CD4-positive, alpha-beta T cell treated with Interferon gamma for 1 hour (primary cell): ENCODE measurements at places on chromosomes 16 and 17.

- DNase-seq, result no peak
Measured at GRCh38 chr17:12759090-12759489, 30.2 kb upstream of the ARHGAP44 start.

DNA sequence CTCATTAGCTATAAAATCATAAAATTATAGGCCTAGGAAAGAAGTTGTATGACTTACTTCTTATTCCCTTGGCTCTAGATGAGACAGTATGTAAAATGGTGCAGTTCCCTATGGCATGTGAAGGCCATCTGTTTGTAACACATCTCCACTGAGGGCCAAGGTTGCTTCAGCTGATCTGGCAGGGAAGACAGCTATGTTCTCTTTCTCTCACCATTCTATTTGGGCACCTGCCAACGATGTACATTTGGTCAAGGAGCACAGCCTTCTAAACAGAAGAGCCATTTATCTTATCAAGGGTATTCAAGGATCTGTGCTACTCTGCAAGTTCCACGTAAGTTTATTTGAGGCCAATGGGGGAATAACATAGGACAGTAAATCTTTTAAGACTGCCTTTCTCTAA, 129.8 kb upstream of the TOM1L1 start:
- no peak for DNase-seq

GRCh38 chr16:2692251-2692947, 10.1 kb downstream of the KCTD5 start:
- no peak for DNase-seq

- no peak for DNase-seq
Measured at GRCh38 chr17:32335046-32335445, 6.9 kb downstream of the C17orf75 start.

- peak; percentile 57 for DNase-seq
Measured at GRCh38 chr17:78865682-78866390, 25.2 kb upstream of the USP36 start.

DNA sequence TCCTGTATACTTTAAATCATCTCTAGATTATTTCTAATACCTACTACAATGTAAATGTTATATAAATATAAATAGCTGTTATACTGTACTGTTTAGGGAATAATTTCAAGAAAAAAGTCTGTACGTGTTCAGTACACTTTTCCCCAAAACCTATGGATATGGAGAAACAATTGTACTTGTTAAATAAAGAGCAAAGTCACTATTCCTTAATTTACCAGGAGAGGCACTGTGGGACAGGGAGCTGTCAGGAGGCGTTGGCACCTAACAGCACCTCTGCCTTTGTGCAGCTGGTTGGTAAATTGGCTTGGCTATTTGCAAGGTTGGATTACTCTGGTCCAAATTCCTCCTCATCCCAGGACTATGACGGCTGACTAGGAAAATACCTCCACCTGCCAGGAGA, 28.0 kb downstream of the CRHR1 start:
- no peak for DNase-seq

GRCh38 chr17:32813021-32813420, 63.9 kb downstream of the MYO1D start:
- no peak for DNase-seq

- DNase-seq, result no peak
Measured at GRCh38 chr17:5598457-5598856, 14.1 kb upstream of the NLRP1 start.

DNA sequence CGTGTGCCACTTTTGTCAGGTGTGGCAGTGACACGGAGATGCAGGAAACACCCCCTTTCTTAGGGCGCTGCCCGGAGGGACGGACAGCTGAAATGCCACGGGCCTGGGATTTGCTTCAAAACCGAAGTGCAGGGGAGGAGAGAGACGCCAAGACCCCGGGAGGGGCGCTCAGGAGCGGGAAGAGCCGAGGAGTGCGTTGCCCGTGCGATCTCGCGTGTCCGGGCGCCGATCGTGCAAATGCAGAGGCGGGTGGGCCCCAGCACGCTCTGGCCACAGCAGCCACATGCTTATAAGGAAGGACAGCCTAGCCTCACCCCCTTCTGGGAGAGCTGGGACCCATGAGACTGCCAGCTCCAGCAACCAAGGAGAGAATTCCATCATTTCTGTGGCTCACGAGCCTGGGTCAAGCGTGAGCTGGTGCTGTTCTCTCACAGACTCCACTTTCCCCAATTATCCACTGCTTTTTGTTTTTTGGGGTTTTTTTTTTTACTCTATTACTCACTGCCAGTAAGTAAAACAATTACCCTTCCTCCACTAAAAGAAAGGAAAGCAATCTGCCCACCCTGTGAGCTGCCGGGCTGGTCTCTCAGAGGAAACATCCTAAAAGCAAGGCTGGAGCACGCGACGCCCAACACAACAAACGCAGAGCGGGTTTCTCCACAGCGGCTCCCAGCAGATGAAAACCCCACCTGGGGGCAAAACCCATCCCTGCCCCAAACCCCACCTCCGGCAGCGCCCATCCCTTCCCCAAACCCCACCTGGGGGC, 27.2 kb upstream of the C16orf95 start:
- DNase-seq, result no peak

DNA sequence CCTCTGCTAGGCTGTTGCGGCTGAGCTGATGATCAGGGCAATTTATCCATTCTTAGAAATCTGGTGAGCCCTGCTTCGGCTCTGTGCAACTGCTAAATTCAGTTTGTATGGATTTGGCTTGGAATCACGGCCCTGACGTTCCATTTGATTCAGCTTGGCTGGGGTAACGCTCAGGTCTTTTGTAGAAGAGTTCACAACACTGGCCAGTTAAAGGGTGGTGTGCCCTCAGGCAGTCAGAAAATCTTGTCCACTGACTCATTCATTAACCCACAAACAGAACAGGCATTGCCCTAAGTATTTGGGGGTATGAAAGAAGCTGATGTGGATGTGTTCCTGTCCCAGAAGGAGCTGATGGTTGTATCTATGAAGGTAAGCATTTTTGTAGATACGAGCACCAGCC, 53.9 kb downstream of the GNAO1 start:
- no peak for DNase-seq

DNA sequence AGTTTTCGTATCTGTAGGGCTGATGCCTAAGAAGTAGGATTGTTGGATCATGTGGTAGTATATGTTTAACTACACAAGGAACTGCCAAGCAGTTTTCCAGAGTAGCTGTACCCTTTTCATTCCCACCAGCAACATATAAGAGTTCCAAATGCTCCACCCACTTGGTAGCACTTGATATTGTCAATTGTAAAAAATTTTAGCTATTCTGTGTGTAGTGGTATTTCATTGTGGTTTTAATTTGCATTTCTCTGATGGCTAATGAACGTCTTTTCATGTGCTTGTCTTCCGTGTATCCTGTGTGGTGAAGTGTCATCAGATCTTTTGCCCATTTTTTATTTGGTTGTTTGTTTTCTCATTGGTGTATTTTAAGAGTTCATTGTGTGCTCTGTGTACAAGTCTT, 69.7 kb downstream of the TANC2 start:
- no peak for DNase-seq

DNA sequence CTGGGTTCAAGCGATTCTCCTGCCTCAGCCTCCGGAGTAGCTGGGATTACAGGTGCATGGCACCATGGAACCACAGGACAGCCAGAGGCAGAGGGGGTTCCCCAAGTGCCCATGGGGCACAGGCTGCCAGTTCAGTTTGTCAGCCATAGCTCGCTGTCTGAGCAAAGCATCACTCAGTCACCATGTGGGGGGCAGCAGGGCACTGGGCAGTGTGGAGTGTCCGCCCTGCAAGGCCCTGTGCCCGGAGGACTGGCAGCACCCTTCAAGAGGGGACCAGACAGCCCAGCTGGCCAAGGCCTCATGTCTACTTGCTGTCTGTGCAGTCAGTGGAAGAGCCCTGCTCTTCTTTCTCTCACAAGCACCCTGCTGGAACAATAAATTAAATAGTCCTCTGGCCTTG, 6.4 kb downstream of the ALYREF start:
- DNase-seq, result no peak

DNA sequence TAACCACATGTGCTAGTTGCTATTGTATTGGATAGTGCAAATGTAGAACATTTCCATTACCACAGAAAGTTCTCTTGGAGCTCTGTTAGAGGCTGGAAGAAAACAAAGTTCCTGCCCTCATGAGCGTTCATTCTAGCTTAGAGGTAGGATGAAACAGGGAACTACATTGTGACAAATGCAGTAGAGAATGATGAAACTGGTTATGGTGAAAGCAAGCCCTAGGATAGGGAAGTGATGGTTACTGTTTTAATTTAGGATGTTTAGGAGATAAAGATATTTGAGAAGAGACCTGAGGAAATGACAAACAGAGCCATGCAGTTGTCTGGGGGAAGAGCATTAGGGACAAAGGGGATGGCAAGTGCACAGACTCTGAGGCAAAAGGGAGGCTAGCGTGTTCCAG, 50.7 kb downstream of the AATF start:
- no peak for DNase-seq

- DNase-seq, result no peak
Measured at GRCh38 chr16:28027055-28027454, 36.5 kb downstream of the GSG1L start.

GRCh38 chr16:59324462-59324861, 590.3 kb upstream of the GOT2 start:
- DNase-seq, result no peak

- DNase-seq, result peak; percentile 68
Measured at GRCh38 chr17:78144147-78144719, 2.0 kb upstream of the C17orf99 start.

DNA sequence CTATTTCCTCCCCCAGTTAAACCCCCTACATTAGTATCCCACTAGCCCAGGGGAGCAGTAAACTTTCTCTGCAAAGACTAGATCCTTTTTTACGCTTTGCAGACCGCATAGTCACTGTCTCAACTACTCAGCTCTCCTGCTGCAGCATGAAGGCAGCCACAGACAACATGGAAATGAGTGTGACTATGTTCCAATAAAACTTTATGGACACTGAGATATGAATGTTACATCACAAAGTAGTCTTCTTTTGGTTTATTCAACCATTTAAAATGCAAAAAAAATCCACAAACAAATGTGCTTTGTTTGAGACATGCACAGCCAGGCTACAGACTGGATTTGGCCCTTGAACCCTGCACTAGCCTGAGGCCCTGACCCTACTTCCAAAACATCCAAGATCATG, 1.9 kb upstream of the RNASEK start:
- DNase-seq, result no peak

- DNase-seq, result no peak
Measured at GRCh38 chr17:45414990-45415881, 17.4 kb downstream of the ARHGAP27 start.

GRCh38 chr16:23539984-23540816, 16.9 kb downstream of the EARS2 start:
- DNase-seq, result no peak

GRCh38 chr16:51579652-51580360, 428.7 kb upstream of the SALL1 start:
- DNase-seq, result no peak

- no peak for DNase-seq
Measured at GRCh38 chr16:88896238-88897070, 30.0 kb upstream of the PABPN1L start.

DNA sequence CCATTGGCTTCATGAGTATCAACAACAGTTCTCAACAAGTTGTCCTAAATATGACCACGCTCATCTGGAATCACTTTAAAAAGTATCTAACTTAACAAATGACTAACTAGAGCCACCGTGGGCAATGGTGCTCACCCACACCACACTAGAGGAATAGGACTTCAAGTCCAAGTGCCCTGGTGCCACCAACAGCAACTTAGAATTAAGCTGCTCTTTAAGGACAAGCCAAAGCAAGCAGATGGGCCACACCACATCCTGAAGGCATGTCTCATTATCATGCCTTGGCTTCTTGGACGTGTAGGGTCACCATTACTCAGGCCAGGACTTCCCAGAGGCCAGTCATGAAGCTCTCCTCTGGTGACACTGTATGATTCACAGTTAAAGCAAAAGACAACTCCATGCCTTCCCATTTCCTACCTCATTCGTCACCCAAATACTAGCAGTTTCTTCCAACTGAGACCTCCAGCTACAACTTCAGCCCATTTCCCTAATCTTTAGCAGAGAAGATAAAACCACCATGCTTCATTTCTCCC, 9.4 kb upstream of the SLC6A4 start:
- DNase-seq, result no peak

DNA sequence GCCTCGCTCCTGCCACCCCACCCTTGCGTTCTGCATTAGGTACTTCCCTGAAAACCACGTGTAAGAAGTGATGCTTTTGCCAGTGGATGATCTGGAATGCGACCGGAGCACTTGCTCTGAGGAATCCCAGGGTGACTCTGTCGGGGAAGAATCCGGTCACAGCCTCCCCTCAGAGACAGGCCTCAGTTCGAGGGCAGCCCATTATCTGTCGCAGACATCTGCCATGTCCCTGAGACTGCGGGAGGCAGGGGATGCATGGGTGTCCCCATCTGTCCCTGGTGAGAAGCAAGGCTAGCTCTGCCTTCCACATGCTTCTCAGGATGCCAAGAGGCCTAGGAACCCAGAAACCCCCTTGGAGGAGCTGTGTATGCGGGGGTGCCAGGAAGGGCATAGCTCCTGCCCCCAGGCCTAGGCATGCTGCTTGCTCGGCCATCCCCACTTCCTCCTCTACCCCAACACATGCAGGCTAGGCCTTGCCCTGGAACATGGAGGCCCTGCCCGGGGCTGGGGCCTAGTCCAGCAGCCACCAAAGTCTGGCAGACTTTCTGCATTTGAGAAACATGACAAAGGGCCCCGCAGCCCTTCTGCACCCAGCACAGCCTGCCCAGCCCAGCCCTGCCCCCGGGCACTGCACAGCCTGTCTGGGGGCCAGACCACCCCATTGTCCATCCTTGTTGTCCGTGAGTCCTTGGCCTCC, 20.5 kb downstream of the MNT start:
- DNase-seq, result no peak

DNA sequence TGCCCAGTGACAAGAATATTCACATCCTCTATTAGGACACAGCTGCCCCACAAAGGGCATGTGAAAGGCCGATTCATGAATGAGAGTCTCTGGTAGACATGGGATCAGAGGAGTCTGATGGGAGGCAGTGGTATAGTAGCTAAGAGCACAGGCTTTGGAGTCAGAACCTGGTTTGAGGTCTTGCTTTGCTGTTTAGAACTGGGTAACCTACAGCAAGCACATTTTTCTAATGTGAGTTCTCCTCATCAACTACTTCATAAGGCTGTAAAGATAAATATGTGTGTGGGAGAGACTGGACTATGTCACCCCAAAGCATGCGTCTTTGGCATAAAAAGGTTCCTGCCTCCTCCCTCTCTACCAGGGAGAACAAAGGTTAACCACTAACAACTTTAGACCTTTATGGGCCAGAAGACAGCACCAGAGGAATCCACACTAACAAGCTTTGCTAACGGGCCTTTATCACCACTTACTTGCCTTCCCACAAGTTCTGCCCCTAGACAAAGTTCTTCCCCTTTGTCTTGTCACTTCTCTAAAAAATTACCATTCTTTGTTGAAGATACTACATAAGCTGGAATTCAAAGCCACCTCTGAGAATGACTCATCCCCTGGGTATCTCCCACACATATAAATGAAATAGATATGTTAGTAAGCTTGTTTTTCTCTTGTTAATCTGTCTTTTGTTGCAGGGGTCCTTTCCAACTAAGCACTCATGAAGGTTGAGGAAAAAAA, 21.1 kb downstream of the CDR2 start:
- no peak for DNase-seq
